ENCODE measurements at places on chromosomes 7 and 10.

DNA sequence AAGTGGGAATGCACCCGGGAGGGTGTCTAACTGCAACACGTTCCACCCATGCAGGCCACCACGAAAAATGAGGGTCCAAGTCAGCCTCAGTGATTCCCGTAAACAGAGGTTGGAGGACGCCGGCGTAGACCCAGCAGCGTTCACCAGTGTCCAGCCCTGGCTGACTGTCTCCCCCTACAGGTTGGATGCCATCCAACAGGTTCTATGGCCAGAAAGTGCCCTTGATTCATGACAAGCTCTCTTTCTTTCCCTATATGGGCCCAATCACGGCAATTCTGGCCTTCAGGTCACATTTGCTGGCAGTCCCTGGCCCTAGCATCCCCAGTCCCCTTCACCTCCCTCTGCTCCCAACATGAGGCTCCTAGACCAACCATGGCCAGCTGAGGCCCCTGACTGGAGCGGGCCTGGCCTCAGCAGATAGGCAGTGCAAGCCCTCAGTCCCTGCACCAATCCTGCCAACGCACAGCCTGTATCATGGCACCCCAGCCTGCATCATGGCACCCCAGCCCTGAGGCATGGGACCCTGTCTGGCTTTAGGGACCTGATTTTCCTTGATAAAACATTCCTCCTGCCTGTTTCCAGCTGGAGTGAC lies 227.4 kb downstream of the GRID1 start:
- H3K36me3 ChIP-seq = no peaks in the 10 kb centered on the region
- peak; percentile 35 for DNase-seq
- H3K4me1 ChIP-seq = no peaks in the 10 kb centered on the region

DNA sequence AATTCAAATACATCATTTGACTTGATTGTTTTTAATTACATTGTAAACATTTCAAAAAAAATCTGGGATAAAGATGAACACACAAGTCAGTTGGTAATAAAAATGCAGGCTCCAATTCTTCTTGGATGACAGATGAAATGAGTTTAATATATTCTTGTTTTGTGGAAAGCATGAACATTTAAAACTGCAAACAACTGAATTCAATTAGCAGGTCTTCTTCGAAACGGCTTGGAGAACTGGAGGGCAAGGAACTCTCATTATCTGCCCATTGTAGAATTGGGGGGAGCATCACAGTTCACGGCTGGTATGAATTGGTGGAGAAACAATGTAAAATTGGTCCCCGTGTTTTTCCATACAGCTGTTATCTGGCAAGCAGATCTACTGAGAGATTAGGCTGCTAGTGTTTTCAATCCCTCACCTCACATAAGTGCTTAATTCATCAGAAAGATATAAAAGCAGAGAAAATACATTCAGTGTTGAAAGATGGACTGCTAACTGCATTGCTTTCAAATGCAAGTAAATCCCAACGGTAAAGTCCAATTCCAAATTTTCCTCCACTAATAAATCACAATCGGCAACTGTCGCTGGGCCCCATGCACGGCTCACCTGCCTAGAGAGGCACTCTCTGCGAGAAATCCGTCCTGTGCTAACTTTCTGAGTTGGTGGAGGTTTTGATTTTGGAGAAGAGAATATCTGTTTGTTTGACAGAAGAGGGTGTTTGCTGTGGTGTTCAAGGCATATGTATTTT lies 199.5 kb downstream of the ZNF438 start:
- no peaks in the 10 kb centered on the region for H3K36me3 ChIP-seq
- no peak for DNase-seq

- DNase-seq = peak; percentile 56
- H3K4me1 ChIP-seq = peaks cover 20% of the 10 kb centered on the region
- peaks cover 10% of the 10 kb centered on the region for H3K27me3 ChIP-seq
- H3K4me3 ChIP-seq = peak overlapping the region; percentile 80
- peak overlapping the region; percentile 95 for H3K27ac ChIP-seq
These were observed 204.4 kb downstream of the DIP2C start for GRCh38 chr10:484925-485661.

DNA sequence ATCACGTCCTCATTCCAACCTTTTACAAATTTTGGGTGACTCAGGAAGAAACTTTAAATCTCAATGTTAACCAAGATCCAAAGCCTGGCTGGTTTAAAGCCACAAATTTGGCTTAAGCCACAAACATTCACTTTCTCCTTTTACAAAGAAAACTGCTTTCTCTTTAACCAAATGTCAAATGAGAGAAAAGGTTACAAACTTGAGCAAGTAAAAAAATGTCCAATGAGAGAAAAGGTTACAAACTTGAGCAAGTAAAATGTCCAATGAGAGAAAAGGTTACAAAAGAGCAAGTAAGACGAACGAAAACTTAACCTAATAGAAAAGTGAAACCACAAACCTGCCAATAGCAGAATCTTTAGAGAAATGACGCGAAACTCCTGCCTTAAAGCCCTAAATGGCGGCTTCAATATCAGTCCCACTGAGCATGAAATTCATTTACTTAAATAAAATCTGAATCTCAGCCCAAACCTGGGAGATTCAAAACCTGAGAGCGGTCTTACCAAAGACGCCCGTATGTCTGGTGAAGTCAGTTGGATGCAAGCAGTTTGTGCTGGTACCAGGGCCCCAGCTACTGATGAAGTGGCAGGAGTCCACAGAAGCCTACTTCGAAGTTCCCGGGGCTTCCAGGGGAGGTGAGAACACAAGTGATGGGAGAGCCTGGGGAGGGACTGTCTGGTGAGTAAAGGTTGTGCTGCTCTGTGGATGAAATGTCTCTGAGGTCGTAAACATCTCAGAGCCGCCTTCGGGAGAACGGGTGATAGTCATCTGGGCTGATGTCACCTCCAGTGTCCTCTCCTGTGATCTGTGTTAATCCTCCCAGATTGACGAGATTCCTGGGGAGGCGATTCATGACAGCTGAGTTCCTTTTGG lies 74.6 kb downstream of the PAXIP1 start:
- DNase-seq = peak; percentile 54
- H3K27ac ChIP-seq = peak overlapping the region; percentile 97
- H3K4me1 ChIP-seq = peaks cover 22% of the 10 kb centered on the region
- H3K4me3 ChIP-seq = peak overlapping the region; percentile 90
- peaks cover 6% of the 10 kb centered on the region for H3K36me3 ChIP-seq
- H3K27me3 ChIP-seq = peaks cover 8% of the 10 kb centered on the region
